ENCODE measurements at places on chromosomes 3 and 15.

DNA sequence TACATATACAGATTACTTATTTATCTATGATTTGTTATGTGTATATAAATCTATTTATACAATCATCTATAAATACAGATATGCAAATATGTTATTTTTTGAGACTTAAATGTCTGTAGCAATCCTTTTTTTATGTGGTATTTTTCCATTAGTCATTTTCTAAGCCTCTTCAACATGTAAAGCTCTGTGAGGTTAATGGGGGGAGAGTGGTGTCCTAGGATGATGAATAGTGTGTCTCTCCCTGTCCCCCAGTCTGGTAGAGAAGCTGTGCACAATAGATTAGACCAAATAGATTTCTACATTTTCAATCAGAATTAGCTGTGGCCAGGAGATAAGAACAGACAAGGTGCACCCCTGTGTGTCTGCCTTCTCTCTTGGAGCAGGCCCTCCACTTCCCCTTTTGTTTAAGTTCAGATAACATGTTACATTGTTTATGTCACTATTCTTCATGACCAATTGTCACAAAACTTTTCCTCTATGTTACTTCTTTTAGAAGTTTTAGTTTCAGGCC lies 453.9 kb downstream of the LPP start:
- no peak for DNase-seq

DNA sequence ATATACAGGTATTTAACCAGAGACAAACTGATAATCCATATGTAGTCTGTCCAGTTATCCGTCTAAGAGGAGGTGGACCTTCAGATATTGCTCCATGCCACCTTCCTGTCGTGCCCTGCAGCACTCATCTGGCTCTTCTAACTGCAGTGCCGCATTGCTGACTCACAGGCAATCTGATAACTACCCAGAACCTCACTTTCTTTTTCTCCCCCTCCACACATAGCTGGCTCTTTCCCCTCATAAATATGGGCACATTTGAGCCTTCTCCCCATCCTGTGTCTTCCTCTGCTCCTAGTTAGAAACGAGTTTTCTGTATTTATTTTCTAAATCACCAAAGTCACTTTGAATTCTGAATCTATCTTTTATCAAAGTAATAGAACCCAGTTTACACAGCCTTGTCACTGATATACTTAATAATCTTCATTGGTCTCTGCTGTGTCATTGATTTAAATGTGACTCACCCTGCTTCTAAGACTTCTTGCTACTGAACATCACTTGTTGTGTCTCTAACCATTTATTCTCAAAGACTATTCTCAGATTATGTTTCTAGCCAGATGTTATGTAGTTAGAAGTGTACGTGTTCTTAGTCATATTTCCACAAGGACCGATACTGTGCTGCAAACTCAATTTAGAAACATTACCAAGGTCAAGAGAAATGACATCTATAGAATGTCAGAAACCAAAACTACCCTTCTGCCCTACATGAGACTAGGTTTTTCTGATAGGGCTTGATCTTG lies 17.4 kb upstream of the KCNMB2 start:
- DNase-seq: no peak

GRCh38 chr3:110881069-110881468 lies 190.5 kb upstream of the NECTIN3 start:
- no peak for DNase-seq

DNA sequence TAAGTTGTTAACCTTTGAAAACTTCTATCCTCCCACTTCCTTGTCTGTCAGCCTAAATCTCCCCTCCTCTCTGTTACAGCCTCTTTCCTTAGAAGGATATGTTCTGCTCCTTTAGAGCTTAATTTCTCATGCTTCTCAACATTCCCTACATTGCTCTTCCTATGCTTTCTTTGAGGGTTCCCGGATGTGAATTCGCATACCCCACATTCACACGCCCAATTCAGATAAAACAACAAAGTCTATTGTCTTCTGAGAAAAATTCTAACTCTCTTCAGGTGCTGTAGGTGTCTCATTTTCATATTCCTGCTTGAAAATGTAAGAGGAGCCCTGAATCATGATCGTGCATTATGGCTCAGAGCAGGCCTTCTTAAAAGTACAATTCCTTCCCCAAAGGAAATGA lies 171.8 kb upstream of the DPH6 start:
- no peak for DNase-seq

GRCh38 chr15:101168463-101168824 lies 83.4 kb downstream of the CHSY1 start:
- DNase-seq: no peak

DNA sequence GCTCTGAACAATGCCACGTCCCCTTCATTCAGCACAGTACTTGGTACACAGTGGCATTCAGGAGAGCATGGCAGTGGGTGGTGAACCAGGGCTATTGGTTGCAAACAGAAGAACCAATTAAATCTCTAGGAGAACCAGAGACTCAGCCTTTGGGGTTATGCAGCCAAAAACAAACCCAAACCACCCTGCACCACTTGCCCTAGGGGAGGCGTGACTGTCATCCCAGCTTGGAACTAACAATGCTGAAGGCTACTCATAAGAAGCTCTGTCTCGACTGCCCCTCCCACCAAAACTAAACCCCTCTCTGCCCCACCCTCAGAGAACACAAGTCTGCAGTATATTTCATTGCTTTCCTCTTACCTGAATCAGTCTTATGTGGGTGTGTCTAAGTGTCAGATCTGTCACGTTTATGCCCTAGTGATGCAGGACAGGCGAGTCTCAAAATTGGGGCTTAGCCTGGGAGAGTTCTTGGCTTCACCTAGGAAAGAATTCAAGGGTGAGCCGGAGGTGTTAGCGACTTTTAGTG lies 15.2 kb upstream of the KLHL40 start:
- peak; percentile 12 for DNase-seq

DNA sequence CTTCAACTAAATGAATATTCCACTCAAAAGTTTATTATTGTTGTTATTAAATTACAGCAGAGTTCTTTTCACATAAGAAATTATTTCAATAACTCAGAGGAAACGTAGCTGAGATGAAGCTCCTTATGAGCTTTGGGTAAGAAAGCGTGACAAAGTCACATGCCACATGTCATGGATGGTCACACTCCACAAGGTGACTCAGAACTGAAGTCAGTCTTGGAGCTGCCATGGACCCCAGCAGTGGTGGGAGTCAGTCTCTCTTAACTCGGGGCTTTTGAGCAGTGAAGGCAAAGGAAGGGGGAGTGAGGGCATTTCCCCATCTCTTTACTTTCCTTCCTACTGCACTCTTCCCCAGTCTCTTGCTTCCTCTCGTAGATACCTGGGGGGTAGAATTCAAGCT lies 87.5 kb upstream of the FAM3D start:
- DNase-seq: no peak

- no peak for DNase-seq
These were observed 110.4 kb upstream of the PFN2 start for GRCh38 chr3:150081084-150081483.

DNA sequence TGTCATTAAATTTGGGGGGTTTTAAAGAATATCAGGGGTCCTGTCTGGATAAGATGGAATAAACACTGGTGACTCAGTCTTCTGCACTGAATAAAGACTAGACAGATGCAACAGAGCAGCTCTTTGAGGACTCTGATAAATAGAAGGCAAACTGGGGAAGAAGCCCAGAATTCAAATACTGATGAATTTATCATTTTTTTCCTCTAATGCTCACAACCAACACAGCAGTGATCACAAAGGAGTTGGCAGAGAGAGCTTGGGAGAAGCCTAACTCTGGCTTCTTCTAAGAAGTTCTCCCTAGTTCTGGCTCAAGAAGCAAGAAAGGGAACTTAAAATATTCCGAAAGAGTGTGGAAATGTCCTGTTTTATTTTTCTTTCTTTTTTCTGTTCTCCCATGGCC lies 597.8 kb downstream of the FGF12 start:
- no peak for DNase-seq

DNA sequence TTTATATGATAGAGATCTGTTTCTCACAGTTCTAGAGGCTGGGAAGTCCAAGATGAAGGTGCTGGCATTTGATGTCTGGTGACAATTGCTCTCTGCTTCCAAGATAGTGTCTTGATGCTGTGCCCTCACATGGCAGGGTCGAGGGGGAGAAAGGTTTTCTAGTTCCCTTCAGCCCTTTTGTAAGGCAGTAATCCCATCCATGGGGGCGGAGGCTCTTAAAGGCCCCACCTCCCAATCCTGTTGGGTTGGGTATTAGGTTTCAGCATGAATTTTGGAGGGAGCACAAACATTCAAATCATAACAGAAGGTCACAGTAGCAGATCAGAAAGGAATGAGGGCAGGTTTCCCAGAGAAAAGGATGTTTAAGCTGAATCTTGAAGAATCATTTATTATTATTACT lies 601.7 kb upstream of the ZNF717 start:
- DNase-seq: no peak

GRCh38 chr3:39178553-39178952 lies 13.8 kb downstream of the XIRP1 start:
- no peak for DNase-seq

DNA sequence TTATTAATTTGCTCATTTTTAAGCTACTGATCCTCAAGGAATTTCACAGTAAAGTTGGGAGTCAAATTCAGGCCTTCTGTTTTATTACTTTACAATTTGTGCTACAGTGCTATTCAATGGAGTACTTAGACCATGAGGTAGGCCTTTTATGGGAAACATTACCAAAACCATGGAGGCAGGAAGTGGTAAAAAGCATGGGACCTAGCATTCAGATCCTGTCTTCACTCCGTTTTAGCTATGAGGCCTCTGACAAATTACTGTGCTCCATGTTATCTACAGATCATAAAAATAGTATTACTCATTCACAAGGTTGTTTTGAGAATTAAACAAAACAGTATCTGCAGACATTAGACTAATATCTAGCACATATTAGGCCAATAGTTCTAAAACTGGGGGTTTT lies 140.6 kb upstream of the SLITRK3 start:
- no peak for DNase-seq

- DNase-seq: no peak
These were observed 609.3 kb downstream of the GBE1 start for GRCh38 chr3:81152156-81152555.

DNA sequence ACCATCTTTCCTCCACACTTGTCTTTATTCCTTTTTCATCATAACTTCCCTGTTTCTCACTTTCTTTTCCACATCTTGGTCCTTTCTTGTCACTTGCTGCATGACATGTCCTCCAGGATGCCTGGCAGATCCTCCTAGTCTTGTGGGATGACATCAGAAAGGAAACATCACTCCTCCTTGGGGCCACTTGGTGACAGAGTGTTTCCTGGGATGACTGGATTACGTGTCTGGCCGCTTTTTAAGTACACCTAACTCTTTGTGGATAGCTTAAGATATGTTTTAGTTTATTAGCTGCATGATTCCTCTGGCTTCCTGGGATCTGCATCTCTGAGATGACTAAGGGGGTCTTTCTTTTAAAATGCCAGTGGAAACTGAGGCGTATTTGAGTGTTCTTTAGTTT lies 363.5 kb upstream of the FRG2C start:
- DNase-seq: no peak

- DNase-seq: no peak
These were observed 541.6 kb upstream of the ALCAM start for GRCh38 chr3:104825116-104825515.

DNA sequence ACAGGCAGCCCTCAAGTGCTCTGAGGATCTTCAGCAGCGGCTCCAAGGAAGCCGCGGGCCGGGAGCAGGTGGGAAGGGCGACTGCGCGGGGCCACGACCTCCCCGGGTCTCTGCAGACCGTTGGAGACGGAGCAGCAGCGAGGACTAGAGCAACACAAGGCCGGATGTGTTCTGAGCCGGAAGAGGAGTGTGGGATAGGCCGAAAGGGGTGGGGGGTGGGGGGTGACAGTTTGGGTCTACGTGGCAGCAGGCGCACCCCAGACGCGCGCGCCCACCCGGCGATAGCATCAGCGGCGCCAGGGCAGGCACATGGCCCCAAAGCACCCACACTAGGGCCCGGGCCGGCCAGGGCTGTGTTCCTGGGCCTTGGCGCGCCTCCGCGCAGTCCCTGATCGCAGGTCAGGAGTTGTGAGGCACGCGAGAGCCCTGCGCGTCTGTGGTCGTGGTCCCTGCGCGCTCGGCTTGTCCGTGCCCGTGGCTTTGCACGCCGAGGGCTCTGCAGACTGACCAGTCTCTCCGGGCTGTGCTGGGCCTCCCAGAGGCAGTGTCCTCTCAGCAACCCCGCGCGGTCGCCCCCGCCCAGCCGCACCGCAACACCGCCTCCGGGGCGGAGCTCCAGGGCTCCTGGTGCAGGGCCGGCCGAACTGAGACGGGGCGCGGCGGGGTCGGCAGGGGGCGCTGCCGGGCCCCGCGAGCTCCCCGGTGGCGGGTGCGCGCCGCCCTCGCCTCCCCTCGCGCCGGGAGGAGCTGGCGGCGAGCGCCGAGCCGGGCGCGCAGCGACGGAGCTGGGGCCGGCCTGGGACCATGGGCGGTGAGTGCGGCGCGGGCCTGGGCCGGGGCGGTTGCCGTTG lies at the start of gene PXYLP1:
PXYLP1 (plus strand) TSS at position 725 of the 851 bp plus-strand sequence. CDS start 28,351 bp downstream, outside the sequence.
- peak; percentile 87 for DNase-seq

- DNase-seq: no peak
These were observed 267.9 kb downstream of the TUSC7 start for GRCh38 chr3:116977441-116977840.

GRCh38 chr15:26967719-26968269 lies 3.2 kb upstream of the GABRG3 start:
- DNase-seq: no peak

DNA sequence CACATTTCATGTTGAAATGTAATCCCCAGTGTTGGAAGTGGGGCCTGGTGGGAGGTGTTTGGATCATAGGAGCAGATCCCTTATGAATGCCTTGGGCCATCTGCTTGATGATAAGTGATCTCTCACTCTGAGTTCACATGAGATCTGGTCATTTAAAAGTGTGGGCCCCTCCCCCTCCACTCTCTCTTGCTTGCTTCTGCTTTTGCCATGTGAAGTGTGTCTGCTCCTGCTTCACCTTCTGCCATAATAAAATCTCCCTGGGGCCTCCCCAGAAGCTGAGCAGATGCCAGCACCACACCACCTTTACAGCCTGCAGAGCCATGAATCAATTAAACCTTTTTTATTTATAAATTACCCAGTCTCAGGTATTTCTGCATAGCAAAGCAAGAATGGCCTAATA lies 14.2 kb upstream of the CD200R1L start:
- DNase-seq: no peak

DNA sequence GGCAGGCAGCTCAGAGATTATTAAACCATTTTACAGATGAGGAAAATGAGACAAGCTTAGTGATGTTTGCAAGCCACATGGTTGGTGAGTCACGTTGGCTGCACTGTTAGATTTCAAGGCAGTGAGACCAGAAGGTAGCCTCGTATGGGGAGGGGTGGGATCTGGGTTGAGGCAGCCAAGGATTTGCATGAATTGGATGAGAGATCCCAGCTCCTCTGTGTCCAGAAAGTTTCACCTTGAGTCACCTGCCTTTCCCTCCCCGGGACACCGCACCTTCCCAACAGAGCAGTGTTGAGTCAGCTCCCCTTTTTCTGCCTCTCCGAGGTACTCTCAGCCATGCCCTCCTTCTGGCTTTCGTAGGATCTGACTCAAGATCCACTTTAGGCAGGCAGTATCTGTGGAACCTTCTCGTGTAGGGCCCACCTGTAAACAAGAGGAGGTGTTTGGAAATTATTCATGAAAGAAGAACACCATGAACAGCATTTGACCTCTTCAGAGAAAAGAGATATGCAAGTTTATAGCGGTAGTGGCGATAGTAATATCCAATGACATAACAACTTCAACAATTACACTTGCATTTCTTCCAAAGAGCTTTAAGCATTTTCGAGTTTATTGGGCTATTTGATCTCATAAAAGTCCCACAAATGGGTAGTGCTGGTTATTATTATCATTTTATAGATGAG lies 46.8 kb upstream of the VPS8 start:
- DNase-seq: no peak

- DNase-seq: no peak
These were observed 91.1 kb downstream of the MINAR1 start for GRCh38 chr15:79523266-79523665.

- no peak for DNase-seq
These were observed 42.2 kb downstream of the PXYLP1 start for GRCh38 chr3:141273700-141274410.

GRCh38 chr3:15330031-15330596 lies 2.3 kb downstream of the SH3BP5 start:
- DNase-seq: no peak
